Osteoblast (primary cell): ENCODE measurements at places on chromosomes 1 and 21. TPM values are rescaled to one million over a fixed set of nuclear protein-coding genes. Genes with fewer than 3 reads are reported as not detected.

The RGS1 gene
- total RNA-seq: not detected in 2 replicates

GRCh38 chr1:98342566-98342965, 319.0 kb upstream of the SNX7 start:
- no peak for DNase-seq
- no peaks in the 10 kb centered on the region for H3K27me3 ChIP-seq
- H3K4me3 ChIP-seq: no peak overlapping the region
- H3K27ac ChIP-seq: no peak overlapping the region

DNA sequence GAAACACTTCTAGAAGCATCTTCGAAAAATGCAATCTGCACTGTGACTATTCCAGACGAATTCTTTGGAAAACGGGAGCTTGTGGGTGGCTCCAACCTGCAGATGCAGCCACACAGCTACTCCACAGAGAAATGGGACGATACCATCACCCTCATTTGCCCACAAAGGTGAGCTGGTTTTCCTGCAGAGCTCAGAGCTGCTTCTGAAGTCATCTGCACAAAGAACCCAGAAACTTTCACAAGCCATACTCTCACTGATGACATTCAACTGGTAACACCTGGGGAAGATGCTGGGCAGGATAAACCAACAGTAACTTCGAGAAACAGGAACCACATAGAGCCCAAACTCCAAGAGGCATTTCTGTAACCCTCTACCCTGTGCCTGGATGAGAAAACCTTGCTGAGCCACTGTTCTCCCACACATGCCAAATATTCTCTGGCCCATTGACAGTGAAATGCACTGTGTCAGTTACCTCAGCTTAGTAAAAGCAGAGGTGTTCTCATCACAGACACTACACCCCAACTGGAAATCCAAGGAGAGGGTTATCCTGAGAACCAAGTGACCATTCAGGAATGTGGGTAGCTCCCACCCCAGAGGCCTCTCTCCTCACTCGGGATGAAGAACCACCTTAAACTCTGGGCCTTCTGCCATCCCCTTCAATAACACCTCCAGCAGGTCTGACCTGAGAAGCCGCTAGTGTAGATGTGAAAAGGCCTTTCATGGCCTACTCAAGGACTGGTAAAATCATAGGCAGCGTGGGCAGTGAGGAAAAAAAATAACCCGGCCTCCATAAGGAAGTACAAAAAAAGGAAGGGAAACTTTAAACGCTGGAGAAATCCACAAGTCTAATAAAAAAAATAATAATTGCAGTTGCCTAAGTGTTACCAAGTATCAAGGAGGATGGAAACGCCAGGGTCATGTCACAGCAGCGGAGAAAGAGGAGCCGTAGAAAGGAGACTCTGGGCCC, 56.7 kb downstream of the HSF2BP start:
- no peak for DNase-seq
- H3K27me3 ChIP-seq: no peaks in the 10 kb centered on the region
- peaks cover 55% of the 10 kb centered on the region for H3K4me1 ChIP-seq
- no peaks in the 10 kb centered on the region for H3K36me3 ChIP-seq
- peak overlapping the region; percentile 81 for H3K27ac ChIP-seq
- H3K4me3 ChIP-seq: no peak overlapping the region

GRCh38 chr21:31366825-31367224, 22.8 kb upstream of the TIAM1 start:
- H3K27ac ChIP-seq: no peak overlapping the region
- peak; percentile 62 for DNase-seq
- H3K36me3 ChIP-seq: no peaks in the 10 kb centered on the region
